ENCODE measurements at places on chromosomes 13 and 19.

- no peak for DNase-seq
Measured at GRCh38 chr13:27820524-27821482, 28.5 kb downstream of the GSX1 start.

DNA sequence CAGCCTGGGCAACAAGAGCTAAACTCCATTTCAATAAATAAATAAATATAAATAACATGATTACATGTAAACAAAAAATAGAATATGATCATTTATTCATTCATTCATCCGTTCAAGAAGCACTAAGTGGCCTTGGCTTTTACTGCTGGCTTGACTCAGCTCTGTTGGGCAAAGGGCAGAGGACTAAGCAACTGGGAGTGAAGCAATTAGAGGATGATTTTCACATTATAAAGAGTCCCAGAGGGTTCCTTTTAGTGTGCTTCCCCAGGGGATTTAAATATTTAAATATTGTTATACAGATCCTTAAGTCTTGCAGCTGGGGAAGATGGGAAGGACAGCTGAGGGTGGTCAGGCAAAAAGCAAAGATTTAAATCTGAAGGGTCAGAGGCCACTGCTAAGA lies 34.9 kb upstream of the FLT1 start:
- no peak for DNase-seq

DNA sequence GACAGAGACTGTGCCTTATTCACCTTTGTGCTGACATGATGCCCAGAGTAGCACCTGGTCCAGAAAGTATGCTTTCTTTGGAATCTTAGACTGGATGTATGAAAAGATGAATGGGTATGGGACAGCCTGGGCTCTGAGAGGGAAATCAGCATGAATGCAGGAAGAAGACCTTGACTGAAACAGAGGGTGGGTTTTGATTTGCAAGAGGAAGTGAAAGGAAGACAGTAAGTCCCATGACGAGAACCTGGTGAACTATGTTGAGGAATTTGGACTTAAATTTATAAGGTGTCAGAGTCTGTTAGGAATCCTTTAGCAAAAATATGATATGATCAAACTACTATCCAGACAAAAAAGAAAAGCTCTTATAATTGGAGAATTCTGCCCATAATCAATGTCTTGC lies 301.9 kb downstream of the SPRY2 start:
- DNase-seq, result no peak

GRCh38 chr13:81577601-81578195 lies 1236.8 kb upstream of the SPRY2 start:
- DNase-seq, result no peak

DNA sequence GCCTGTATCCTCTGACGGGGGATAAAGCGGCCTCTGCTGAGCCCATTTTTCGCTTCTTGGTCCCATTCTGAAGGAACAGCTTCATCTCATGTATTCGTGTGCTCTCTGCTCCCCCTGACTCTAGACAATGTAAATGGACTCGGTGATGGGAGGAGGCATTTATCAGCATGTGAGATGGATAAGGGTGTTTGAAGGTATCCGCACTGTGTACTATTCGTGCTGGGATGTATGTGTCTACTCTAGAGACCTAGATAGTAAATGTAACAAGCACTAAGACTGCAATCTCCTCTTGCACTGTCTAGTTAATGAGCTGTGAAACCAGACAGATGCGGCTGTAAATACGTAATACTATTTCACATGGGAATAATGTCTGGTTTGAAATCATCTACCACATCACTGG lies 134.6 kb upstream of the ARGLU1 start:
- DNase-seq, result no peak

All from posterior cingulate gyrus (tissue), 11 donors.